Activated CD4-positive, alpha-beta T cell treated with anti-CD3 and anti-CD28 coated beads, Interleukin-10, Interleukin-2, amounts not matched to agents 100 ng/mL and 50 ng/mL, durations not matched to agents 16 hours and 8 hours (primary cell): ENCODE measurements at places on chromosomes 6 and 20.

GRCh38 chr20:50146732-50147662 is 6.5 kb downstream of the PEDS1 start:
- DNase-seq = peak; percentile 85

DNA sequence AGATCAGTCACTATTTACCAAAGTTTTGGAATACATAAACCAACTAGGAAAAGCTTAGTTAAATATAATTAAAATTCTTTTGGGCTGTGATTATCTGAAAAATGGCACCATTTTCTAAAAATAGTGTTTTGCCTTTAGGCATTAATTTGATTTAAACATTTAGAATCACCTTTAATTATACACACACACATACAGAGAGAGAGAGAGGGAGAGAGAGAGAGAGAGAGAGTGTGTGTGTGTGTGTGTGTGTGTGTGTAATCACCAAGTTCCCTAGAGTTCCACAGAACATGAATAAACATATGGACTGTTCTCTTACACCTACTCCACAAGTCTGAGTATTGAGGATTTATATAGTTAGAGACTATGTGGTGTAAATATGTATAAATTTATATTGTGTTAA is 141.2 kb upstream of the ATXN1 start:
- DNase-seq = no peak

DNA sequence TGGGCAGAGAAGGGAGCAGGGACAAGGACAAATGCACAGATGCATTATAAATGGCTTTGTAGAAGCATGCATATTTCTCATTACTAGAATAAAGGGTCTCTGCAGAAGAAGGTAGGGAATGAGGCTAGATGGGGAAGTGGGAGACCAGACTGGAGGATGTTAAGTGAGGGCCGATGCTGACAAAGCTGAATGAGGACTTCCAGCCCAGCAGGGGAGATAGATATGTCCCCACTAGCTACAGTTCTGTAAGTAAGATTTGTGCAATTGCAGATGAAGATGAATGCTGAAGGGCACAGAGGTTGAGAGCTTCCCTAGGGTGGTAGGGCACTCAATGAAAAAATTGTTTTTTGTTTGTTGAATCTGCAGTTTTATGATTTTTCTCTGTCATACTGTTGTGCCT is 16.9 kb downstream of the ADGRG6 start:
- DNase-seq = no peak

- no peak for DNase-seq
These were observed 661 bp upstream of the PPP1R14C start for GRCh38 chr6:150142097-150142669.

DNA sequence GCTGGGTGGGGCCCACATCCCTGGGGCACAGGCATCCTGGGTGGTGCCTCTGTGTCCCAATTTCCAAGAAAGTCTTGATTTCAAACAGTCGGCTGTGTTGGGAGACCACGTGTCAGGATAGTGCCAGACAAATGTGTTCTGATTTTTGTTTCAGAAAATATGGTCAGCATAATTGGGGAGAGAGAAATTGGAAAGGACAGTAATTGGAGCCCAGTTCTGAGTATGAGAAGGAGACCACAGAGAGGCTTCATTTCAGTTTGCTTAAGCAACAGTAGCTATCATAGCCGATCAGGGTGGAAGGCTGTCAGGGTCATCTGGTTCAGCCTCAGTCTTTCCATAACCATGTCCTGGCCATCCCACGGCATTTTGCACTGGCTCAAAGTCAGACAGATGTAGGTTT is 220.7 kb downstream of the CDC5L start:
- DNase-seq = no peak

GRCh38 chr20:35179292-35180212 is 7.7 kb downstream of the PROCR start:
- DNase-seq = no peak

DNA sequence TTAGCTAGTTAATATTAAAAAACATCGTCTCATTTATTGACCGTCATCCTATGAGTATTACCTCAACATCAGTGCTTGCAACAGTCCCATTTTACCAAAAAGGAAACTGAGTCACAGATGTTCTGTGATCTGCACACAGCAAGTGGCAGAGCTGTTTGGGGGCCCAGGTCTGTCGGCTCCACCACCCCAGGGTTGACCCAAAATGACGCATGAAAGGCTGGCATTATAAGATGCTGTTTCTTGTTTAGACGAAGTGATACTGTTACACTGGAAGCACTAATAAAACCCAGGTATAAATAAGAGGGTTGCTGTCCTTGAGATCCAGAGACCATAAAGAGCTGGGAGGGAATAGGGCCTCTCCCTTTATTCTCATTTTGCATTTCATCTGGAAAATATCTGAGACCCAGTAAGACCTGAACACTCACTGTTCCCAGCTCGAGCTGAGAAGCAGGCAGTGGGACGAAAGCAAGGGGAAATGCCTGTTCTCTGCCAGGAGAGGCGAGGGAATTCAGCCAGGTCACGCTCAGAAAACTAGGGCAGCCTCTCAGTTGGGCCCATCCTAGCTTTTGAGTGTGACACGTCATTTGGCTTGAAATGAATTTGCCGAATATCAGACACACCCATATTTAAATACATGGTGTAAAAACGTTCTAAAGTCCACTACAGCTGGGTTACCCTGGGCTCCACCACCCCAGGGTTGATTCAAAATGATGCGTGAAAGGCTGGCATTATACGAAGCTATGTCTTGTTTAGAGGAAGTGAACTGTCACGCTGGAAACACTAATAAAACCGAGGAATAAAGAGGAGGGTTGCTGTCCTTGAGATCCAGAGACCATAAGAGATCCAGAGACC is 1.4 kb upstream of the MICAL1 start:
- DNase-seq = no peak

DNA sequence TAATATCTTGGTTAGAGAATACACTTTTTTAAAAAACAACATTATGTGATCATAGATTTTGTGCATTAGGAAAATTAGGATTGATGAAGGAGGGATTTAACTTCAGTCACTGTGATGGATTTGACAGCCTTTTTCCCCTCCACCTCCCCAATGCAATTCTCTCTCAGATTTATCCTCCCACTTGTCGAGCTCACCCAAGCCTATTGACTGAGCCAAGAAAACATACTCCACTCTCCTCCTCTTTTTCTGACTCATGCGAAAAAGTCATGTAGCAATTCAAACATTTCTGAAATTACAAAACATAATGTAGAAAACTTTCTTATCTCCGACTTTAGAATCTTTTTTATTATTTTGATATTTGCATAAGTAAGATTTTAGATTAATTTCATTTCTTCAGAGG is 24.1 kb downstream of the KLHL32 start:
- no peak for DNase-seq
